ENCODE measurements at places on chromosomes 6 and 20.

- DNase-seq: no peak
Observed at GRCh38 chr6:142251930-142252445, 49.8 kb upstream of the ADGRG6 start.

GRCh38 chr6:10166031-10166430 lies 248.8 kb downstream of the TFAP2A start:
- DNase-seq: no peak

DNA sequence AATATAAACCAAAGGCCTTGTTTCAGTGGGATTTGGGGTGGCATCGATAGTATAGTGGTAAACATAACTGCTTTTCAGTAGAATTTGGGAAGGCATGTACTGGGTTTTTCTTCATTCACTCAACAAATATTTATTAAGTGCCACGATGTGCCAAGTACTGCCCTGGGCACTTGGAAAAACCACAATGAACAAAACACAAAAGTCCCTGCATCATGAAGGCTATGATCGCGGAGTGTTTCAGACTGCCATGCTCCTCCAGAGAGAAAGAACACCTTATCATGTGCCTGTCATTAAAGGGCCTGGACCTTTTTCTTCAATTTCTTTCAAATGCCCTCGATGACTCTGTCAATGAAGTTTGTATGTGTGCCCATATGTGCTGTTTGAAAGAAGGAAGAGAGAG lies 59.2 kb upstream of the CEP85L start:
- DNase-seq: no peak

DNA sequence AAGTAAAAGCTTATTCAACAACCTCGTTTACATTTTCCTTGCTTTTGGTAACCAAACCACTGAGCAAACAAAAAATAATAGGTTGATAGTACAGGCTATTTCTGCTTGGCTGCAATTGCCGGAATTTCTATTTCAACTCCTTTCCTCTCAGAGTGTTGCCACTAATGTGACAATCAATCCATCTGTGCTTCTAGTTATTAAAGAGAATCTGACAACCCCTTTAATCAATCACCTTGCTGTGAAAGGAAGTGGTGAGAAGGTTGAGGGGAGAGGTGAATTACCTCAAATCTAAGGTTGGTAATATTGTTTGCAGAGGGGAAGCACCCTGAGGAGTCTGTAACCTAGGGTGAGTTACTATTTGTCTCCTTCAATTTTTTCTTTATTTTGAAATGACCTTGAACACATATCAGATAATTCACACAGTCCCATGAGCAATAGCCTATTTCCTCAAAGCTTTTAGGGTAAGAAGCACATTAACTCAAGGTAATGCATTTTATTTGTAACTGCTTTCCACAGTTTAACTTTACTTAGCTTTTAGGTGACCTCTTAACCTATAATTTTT lies 603.4 kb downstream of the MMUT start:
- no peak for DNase-seq

DNA sequence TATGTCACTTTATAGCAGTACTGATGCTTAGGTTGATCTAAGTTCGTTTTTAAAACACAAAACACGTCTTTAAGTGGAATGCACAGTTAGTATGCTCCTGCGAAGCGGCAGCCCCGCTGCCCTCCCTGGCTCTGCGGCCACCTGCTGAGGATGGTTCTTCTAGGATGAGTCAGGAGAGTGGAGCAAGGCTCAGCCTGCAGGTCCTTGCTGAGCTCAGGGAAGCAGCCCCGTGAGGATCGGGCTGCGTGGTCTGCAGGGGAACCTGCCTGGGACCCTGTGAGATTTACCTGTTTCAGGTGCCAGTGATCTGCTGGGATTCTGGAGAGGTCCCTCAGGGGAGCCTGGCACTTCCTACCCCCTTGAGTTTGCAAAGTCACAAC lies 57.5 kb downstream of the SYNJ2 start:
- no peak for DNase-seq

DNA sequence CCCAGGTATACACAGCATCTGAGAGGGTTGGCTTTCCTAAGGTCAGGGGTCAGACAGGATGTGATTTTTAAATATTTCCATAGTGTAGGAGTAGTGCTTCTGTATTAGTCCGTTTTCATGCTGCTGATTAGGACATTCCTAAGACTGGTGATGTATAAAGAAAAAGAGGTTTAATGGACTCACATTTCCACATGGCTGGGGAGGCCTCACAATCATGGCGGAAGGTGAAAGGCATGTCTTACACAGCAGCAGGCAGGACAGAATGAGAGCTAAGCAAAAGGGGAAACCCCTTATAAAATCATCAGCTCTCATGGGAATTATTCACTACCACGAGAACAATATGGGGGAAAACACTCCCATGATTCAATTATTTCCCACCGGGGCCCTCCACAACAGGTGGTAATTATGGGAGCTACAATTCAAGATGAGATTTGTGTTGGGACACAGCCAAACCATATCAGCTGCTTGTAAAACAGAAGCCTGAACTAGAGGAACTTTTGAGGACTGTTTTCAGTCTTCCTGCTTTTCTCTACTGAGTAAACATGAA lies 91.0 kb upstream of the MEI4 start:
- DNase-seq: no peak

DNA sequence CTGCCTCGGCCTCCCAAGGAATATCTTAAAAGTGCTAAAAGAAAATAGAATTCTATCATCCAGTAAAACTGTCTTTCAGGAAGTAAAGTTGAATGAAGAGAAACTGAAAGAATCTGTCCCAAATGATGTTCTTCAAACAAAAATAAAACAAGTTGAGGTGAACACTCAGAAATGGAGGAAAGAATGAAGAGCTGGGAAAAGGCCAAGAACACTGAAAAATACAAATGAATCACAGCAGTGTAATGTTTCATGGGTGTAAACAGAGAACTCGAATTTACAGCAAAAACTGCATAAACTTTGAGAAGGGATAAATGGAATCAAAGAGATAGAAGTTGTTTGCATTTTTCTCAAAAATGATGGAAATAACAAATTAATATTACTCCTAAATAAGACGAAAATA lies 317.3 kb downstream of the TAF4 start:
- no peak for DNase-seq

DNA sequence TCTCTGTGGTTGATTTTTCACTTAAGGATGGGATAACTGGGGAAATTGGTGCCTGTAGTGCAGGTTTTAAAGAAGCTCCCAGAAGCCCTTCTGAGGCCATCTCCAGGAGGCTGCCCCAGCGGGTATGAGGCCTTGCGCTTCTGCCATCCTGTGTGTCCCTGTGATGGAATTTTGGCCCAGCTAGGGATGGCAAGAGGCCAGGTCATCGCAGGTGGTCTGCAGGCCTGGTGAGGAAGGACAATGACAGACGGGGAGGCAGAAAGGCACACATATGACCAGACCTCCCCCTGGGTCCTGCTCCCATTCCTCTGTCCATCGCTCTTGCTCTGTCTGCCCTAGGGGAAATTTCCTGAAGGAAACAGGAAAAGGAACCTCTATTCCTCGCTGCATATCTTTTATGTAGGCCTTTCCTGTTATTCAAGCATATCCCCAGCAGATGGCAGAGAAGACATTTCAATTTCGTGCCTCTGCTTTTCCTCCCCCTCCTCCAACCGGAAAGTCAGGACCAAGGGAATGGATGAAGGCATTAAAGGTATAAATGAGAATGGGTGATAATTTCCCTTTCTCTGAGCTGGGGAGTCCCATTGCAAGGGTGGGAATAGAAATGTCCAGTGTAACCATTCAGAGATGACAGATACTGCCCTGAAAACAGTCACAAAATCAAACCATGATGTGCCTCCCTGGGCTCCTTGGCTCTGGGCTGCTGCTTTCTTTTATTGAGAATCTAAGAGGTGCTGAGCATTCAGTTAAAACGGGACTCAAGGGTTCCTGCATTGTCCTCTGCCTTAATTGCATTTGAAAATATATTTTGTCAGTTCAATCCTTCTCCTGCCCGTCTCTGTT lies 17.6 kb upstream of the HLA-F start:
- no peak for DNase-seq

- DNase-seq: no peak
Observed at GRCh38 chr20:61554617-61555016, 302.6 kb downstream of the CDH4 start.

DNA sequence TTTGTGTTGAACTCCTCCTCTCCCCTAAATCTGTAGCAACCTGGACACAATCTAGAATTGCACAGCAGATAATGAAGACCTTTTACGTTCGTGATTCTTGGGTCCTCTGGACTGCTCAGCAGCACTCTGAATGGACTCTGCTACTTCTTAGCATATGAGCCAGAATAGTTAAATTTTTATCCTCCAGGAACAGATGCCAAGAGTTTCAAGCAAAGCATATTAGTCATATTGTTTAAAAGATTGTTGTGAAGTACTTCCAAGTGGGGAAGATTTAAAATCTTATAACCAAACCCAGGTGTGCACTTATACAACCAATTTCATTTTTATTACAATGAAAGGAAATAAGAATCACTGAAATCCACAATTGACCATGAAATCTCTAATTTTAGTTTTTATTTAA lies 118.9 kb upstream of the EXOC2 start:
- no peak for DNase-seq

GRCh38 chr6:148693882-148694484 lies 52.8 kb upstream of the UST start:
- no peak for DNase-seq

DNA sequence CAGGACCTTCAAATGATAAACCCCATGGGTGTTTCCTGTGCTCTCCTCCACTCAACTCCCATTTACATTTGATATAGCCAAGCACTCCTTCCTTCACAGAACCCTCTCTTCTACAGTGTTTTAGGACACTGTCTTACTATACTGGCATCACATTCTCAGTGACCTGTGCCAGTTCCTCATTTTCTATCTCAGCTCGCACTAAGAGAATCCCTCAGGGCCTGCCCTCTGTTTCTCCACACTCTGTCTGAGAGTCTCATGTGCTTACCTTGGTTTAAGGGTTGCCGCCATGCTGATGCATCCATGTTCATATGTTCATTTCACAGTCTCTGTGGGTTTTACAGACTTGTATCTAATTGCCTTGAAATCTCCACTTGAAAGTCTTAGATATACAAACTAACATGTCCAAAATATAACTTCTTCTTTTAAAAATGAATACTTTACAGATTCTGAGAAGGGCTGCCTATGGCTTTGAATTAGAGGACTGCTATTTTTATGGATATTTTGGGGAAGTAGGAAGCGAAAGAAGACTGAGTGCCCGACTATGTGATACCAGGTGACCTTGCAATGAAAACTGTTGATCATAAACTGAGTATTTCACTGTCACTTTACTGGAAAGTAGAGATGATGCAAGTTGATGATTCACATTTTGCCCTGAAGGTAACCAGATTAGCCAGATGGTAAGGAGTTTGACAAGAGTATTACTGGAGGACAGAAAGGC lies 153.1 kb upstream of the SIM1 start:
- DNase-seq: no peak

GRCh38 chr20:35514371-35514932 lies 15.0 kb downstream of the C20orf173 start:
- no peak for DNase-seq

DNA sequence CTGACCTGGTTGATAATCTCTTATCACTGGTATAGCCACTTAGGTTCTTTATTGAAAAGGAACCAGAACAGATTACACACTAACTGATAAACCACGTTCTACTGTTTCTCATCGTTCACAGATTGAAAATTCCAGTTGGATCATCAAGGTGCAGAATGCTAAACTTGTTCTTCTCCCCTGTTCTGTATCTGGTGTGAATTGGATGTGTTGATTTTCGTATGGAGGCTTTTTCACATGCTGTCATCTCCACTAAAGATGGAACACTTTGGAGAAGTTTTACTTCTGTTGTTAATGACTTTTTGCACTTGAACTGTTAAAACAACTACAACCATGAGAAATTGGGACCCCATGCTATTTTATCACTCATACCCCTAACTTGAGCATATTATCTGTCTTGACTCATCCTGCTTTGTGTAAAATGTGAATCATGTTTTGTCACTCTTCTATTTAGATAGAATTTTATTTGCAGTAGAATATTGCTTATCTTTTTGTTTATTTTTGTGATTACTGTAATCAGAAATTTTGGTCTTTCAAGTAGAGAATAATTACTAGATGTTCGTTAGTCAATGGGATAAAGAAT lies 17.5 kb downstream of the VAPB start:
- no peak for DNase-seq

- DNase-seq: no peak
Observed at GRCh38 chr6:126060400-126060799, 74.1 kb downstream of the TRMT11 start.

DNA sequence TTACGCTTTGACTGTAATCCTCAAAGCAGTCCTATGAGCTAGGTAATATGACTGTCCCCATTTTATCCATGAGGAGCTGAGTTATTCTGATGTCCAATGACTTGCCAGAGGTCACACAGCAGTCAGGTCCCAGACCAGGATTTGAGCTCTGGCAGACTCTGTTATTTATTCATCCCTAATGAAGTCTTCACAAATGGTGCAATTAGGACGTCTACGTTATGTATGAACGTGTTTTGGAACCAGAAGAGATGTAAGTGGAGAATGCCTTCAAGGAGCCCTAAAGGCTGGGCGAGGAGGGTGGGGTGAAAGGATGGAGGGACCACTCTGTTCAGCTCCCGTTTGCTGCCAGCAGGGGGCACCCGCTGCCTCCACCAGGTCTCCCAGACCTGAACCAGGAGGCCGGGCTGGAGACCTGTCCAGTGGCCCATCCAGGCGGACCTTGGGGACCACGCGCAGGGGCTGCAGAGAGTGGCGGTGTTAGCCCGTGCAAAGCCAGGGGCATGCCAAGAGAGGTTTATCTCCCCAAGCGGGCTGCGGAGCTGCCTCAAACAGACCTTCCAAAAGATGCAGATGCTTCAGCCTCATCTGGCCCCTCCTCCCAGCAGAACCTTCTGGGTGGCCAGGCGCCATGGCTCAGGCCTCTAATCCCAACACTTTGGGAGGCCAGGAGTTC lies 15.2 kb upstream of the ZNF335 start:
- peak; percentile 65 for DNase-seq

- DNase-seq: no peak
Observed at GRCh38 chr6:79170959-79171358, 63.5 kb downstream of the HMGN3 start.

DNA sequence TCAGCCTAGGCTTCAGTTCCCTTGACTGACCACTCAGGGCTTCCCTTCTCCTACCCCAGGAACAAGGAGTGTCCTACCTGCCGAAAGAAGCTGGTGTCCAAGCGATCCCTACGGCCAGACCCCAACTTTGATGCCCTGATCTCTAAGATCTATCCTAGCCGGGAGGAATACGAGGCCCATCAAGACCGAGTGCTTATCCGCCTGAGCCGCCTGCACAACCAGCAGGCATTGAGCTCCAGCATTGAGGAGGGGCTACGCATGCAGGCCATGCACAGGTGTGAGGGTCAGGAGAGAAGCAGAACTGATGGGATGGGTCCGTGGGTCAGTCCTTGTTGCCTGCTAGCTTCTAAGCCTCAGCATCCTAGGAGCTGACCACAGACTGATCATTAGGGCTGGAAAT lies 1.6 kb downstream of the RING1 start:
- no peak for DNase-seq

GRCh38 chr6:31836047-31836473 lies 8.5 kb downstream of the HSPA1B start:
- DNase-seq: no peak

GRCh38 chr6:99014061-99014460 lies 66.3 kb upstream of the FBXL4 start:
- no peak for DNase-seq

- no peak for DNase-seq
Observed at GRCh38 chr6:40387871-40388264, 199.3 kb downstream of the LRFN2 start.

- DNase-seq: no peak
Observed at GRCh38 chr20:39188266-39188765, 226.2 kb downstream of the DHX35 start.

All from stimulated activated CD8-positive, alpha-beta memory T cell treated with anti-CD3 and anti-CD28 coated beads, Interleukin-2, amount 100 ng/mL, for 1 hour (primary cell).